Hepatocyte (in vitro differentiated cells): ENCODE measurements at places on chromosomes 2 and 18. TPM values are rescaled to one million over a fixed set of nuclear protein-coding genes. Genes with fewer than 3 reads are reported as not detected.

DNA sequence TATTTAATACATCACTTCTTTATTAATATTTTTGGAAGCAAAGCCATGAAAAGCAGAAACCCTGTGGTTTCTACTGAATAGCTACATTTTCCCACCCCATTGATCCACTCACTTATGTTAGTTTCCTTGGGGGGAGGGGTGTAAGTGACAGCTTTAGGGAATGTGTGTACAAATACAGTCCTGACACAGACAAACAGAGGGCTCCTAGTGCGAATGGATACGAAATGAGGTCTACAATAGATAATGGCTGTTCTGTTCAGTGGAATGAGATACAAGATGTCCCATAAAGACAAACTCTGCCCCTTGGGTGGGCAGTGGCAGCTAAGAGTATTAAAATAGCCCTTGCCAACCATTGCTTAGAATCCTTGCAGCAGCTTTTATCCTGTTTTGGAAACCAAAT is 312.9 kb downstream of the NCKAP5 start:
- H3K4me3 ChIP-seq: no peak overlapping the region
- H3K36me3 ChIP-seq: no peaks in the 10 kb centered on the region
- peaks cover 4% of the 10 kb centered on the region for H3K27me3 ChIP-seq
- no peak overlapping the region for H3K27ac ChIP-seq
- H3K4me1 ChIP-seq: no peaks in the 10 kb centered on the region

- no peaks in the 10 kb centered on the region for H3K36me3 ChIP-seq
- H3K27ac ChIP-seq: no peak overlapping the region
- no peak for DNase-seq
- no peak overlapping the region for H3K4me3 ChIP-seq
Observed at GRCh38 chr2:46480562-46480961, 1.2 kb downstream of the TMEM247 start.

DNA sequence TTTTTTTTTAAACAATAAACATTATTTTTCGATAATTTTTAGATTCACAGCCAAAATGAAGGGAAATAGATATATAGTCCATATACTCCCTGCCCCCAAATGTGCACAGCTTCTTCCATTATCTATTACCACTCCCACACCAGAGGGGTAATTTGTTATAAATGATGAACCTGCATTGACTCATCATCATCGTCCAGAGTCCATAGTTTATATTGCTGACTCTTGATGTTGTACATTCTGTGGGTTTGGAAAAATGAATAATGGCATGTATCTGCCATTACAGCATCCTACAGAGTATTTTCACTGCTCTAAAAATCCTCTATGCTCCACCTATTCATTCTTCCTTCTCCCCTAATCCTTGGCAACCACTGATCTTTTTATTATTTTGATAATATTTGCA is 121.5 kb downstream of the LTBP1 start:
- no peak overlapping the region for H3K4me3 ChIP-seq
- no peaks in the 10 kb centered on the region for H3K27me3 ChIP-seq
- no peak for DNase-seq

DNA sequence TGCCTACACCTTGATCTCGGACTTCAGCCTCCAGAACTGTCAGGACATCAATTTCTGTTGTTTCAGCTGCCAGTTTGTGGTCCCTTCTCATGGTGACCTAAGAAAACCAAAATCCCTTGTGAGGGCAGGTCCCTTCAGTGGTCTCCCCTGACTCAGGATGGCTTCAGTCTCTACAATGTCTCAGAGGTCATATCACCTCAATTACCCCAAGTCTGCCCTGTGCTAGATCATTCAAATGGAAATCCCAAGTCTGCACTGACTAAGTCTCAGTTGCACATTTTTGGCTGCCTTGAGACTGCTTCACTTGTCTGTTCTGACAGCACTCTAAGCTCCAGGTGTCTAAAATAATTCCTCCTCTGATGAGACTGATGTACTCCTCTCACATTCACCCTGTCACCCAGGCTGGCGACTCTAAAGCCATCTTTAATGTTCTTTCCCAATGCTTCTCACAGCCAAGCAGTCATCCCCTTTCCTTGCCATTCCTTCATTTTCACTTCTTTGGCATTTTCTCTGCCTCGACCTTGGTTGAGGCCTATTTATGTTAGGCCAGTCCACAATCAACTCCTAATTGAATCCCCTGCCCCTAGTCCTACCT is 470.8 kb downstream of the DLGAP1 start:
- H3K4me1 ChIP-seq: peaks cover 16% of the 10 kb centered on the region
- peak overlapping the region; percentile 53 for H3K27ac ChIP-seq
- H3K4me3 ChIP-seq: no peak overlapping the region
- no peak for DNase-seq
- H3K27me3 ChIP-seq: no peaks in the 10 kb centered on the region

- no peak overlapping the region for H3K4me3 ChIP-seq
- H3K36me3 ChIP-seq: no peaks in the 10 kb centered on the region
Observed at GRCh38 chr2:100981011-100981410, 21.1 kb upstream of the RPL31 start.

The NPHP1 gene
- 1.1 and 1.6 TPM in 2 replicates for total RNA-seq

GRCh38 chr2:106030287-106031268 is 163.5 kb downstream of the UXS1 start:
- H3K4me1 ChIP-seq: peaks cover 33% of the 10 kb centered on the region
- H3K27ac ChIP-seq: peak overlapping the region; percentile 93
- peak; percentile 80 for DNase-seq
- no peak overlapping the region for H3K4me3 ChIP-seq
- H3K36me3 ChIP-seq: no peaks in the 10 kb centered on the region
- H3K27me3 ChIP-seq: no peaks in the 10 kb centered on the region

DNA sequence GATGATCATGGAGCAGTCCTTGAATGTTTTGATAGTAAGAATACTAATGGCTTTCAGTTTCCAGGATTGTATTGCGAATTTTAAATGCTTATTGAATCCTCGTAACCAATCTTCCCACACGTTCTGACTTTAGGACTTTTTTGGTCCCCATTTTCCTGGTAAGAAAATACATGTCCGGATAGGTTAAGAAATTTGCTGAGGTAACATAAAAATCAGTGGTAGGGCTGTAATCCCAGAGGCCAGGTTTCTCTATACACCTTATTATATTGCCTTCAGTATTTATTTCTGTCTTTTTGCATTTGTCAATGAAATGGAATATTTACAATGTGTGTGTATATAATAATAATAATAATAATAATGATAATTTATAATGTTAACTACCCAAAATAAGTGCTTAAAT is 603.2 kb downstream of the TMEM182 start:
- no peaks in the 10 kb centered on the region for H3K36me3 ChIP-seq
- H3K4me1 ChIP-seq: no peaks in the 10 kb centered on the region
- H3K27ac ChIP-seq: no peak overlapping the region
- H3K4me3 ChIP-seq: no peak overlapping the region

The LRATD1 gene
- 35.1 and 42.1 TPM in 2 replicates for total RNA-seq

DNA sequence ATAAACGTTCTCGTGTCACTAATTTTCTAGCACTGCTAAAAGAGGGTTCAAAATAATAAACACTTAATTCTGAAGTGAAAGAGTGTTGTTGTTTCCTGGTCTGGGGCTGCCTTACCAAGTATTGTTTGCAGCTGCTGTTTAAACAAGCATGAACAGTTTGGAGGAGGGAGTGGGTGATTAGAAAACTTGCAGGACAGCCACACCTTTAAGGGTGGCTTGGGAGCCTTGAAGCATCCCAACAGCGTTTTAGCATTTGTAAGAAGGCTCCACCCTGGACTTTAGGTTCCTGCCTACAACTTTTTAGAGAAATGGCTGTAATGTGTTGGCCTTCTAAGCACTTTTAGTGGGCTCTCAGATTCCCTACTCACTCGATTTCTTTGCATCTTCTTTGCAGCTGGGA is 371.6 kb downstream of the TGIF1 start:
- no peaks in the 10 kb centered on the region for H3K36me3 ChIP-seq
- no peak overlapping the region for H3K27ac ChIP-seq
- H3K4me3 ChIP-seq: no peak overlapping the region
- H3K27me3 ChIP-seq: no peaks in the 10 kb centered on the region
- DNase-seq: no peak

The CPO gene
- total RNA-seq: 0.36 TPM in 1 of 2 replicates, not detected in the other

The SPP2 gene
- total RNA-seq: 75.5 and 78.5 TPM in 2 replicates

DNA sequence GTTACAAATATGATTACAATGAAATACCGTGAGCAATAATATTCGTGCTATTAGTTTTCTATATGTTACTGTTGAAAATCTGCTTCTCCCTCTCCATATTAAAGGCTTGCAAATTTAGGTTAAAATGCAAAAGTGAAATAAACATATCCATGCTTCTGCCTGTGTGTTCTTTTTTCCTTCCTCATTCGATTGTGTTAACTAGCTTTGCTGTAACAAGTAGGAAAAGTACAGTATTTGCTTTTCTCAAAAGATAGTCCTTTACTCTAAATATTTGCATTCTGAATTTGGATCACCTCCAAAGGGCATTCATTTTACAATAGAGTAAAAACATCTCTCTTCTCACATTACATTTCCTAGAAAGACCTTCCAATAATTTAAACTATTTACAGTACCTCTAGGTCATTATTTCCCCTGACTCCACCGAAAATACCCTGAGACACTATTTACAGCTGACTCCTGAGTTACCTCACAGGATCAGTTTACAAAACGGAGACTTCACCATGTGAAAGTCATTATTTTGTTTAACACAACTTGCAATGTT is 835.0 kb upstream of the FANCL start:
- H3K27me3 ChIP-seq: no peaks in the 10 kb centered on the region
- peaks cover 12% of the 10 kb centered on the region for H3K4me1 ChIP-seq
- no peak overlapping the region for H3K4me3 ChIP-seq
- no peaks in the 10 kb centered on the region for H3K36me3 ChIP-seq
- no peak overlapping the region for H3K27ac ChIP-seq
- no peak for DNase-seq

The REEP1 gene
- 24.2 and 26.5 TPM in 2 replicates for total RNA-seq

DNA sequence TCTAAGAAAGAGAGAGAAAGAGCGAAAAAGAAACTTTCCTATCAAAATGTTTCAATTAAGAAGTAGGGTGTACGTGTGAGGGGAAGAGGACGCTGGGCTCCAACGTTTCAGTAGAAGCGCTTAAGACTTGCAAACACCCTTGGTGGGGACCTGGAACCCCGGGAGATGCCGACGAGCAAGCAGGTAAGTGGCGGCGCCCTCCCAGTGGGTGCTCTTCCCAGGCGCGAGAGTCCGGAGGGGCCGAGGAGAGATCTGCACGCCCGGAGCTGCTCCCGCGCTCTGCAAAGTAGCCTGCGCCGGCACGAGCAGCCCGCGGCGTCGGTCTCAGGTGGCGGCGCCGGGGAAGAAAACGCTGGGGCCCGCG is 678 bp upstream of the OTX1 start:
- no peak overlapping the region for H3K27ac ChIP-seq
- peaks cover 95% of the 10 kb centered on the region for H3K27me3 ChIP-seq
- no peak for DNase-seq
- H3K36me3 ChIP-seq: no peaks in the 10 kb centered on the region

The CDH19 gene
- not detected in 2 replicates for total RNA-seq

- H3K36me3 ChIP-seq: no peaks in the 10 kb centered on the region
- no peak overlapping the region for H3K4me3 ChIP-seq
- no peak for DNase-seq
- no peak overlapping the region for H3K27ac ChIP-seq
- peaks cover 21% of the 10 kb centered on the region for H3K4me1 ChIP-seq
Observed at GRCh38 chr2:20201671-20202070, 23.3 kb downstream of the SDC1 start.

The PRKAG3 gene
- total RNA-seq: not detected in 2 replicates

GRCh38 chr2:60391230-60391629 is 162.2 kb downstream of the BCL11A start:
- no peaks in the 10 kb centered on the region for H3K4me1 ChIP-seq
- no peak for DNase-seq
- H3K27ac ChIP-seq: no peak overlapping the region
- H3K36me3 ChIP-seq: no peaks in the 10 kb centered on the region

The G6PC2 gene
- total RNA-seq: not detected in 2 replicates

DNA sequence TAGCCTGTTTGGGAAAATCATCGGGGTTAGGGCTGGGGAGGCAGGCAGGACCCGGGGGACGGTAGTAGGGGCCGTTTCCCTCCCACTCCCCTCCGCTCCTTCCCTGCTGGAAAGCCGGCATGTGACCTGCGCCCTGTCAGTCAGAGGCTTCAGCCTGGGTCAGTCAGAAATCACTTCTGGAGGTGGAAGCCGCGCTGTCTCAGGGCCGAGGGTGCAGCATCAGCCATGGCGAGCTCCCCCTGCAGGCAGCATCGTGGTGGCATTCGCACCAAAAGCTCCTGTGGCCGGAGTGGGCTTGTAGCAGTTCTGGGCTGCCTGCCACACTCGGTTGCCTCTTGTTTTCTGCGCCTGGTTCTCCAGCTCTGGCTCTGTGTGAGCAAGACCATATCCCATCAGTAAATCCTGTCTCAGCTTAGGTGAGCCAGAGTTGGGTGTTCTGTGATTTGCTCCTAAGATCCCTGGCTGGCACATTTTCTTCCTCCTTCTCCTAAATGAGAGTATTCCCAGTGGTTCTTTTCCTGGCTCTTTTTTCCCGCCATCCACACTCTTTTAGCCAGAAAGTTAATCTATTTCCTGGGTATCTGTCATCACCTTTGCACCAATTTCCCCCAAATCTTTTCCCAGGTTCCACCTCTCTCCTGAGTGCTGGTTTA is 123.9 kb upstream of the CD302 start:
- no peaks in the 10 kb centered on the region for H3K27me3 ChIP-seq
- H3K36me3 ChIP-seq: no peaks in the 10 kb centered on the region
- DNase-seq: peak; percentile 86
- no peaks in the 10 kb centered on the region for H3K4me1 ChIP-seq
- no peak overlapping the region for H3K27ac ChIP-seq

The SEMA4F gene
- 6.8 and 7.3 TPM in 2 replicates for total RNA-seq

The ATL2 gene
- 66.5 and 72.4 TPM in 2 replicates for total RNA-seq

DNA sequence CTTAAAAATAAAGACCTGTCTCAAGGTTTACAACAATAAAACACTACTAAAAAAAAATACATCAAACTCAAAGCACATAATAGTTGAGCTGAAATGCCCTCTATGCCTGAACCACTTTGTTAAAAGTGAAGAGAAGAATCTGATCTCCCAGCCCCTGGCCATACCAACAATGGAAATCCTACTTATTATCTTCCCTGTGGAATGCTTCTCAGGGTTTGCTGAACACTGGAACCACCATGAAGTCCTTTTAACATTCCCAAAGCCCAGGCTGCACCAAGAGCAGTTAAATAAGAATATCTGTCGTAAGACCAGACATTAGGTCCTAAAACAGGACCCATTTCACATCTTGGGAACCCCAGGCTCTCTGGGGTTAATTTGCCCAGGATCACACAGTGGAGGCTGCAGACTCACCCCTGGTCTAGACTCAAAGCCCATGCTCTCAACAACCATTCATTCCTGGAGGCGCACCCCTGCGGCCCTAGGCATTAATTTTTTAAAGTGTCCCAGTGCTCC is 285.8 kb downstream of the STK39 start:
- no peaks in the 10 kb centered on the region for H3K27me3 ChIP-seq
- H3K4me1 ChIP-seq: peaks cover 3% of the 10 kb centered on the region
- H3K36me3 ChIP-seq: no peaks in the 10 kb centered on the region
- no peak overlapping the region for H3K27ac ChIP-seq
- DNase-seq: no peak

DNA sequence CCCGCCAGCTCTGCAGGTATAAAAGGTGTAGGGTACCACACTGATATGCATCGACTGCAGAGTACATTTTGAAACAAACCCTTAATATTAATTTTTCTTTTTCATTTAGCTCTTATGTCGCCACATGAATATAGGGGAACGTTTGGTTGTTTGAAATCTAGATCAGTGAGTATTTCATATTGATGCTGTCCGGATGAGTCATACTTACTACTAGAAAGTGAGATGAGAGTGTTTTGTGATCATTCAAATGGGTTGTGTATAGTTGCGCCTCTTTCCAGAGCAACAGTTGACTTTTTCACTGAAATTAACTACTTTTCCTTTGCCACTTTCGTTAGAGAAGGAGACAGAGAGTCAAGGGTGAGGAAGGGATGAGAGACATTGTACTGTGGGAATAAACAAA is 24.6 kb downstream of the NPAS2 start:
- DNase-seq: no peak
- peaks cover 6% of the 10 kb centered on the region for H3K4me1 ChIP-seq
- H3K27ac ChIP-seq: no peak overlapping the region
- no peaks in the 10 kb centered on the region for H3K27me3 ChIP-seq

The CCDC121 gene
- 2.7 and 4.4 TPM in 2 replicates for total RNA-seq
